ENCODE measurements at places on chromosomes 3 and 15. TPM values are rescaled to one million over a fixed set of nuclear protein-coding genes. Genes with fewer than 3 reads are reported as not detected.

TIMP4 gene
- 0.42 TPM for total RNA-seq

DNA sequence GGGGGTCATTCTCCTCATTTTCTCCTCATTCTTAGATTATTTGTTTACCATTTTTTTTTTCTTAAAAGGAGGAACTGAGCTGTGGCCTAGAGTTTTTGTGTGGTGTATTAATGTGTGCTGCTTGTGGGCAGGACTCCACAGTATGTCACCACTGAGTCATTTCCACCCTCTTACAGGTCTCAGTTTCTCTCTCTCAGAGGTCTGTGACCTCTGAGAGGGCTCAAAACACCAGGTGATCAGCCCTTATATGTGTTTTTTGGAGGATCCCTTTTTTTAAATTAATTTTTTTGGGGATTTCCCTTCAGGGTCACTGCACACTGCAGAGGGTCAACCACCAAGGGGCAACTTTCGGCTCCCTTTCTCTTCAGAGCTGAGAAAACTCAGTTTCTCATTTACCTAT lies 166.4 kb downstream of the SUCNR1 start:
- no peak for DNase-seq

- DNase-seq: peak; percentile 22
Observed at GRCh38 chr3:148970271-148970670, 21.1 kb upstream of the GYG1 start.

NME9 gene
- total RNA-seq: not detected

DNA sequence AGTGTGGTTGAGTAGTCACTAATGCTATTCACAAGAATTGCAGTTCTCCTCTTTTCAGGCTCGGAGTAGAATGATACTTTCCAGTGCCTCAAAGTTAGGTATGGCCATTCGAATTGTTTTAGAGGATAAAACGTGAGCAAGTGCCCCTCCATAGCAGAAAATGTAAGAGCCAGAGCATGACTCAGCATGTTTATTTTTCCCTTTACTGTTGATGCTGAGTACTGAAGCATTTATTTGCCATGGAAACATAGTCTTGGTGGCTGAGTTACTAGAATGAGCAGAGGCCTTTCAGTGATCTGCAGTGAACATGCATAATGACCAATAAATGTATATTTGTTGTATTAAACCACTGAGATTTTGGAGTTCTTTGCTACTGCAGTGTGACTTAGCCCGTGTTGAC lies 540.6 kb downstream of the NLGN1 start:
- DNase-seq: peak; percentile 28

DNA sequence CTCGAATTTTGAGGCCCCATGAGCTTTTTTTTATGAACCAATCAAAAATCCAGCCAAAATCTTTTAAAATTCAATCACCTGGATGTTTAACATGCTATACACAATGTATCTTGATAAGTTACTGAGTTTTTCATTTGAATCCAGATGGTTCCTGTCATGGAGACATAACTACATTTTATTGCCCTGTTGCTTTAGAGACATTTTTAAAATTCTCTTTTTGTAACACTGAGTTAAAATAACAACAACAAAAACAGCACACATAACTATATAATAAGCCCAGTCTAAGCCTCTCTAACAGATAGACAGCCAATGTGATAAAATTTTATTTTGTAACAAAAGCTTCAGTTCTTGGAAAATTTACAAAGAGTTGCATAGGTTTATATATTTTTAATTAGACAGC lies 1.8 kb downstream of the PROK2 start:
- DNase-seq: no peak

DNA sequence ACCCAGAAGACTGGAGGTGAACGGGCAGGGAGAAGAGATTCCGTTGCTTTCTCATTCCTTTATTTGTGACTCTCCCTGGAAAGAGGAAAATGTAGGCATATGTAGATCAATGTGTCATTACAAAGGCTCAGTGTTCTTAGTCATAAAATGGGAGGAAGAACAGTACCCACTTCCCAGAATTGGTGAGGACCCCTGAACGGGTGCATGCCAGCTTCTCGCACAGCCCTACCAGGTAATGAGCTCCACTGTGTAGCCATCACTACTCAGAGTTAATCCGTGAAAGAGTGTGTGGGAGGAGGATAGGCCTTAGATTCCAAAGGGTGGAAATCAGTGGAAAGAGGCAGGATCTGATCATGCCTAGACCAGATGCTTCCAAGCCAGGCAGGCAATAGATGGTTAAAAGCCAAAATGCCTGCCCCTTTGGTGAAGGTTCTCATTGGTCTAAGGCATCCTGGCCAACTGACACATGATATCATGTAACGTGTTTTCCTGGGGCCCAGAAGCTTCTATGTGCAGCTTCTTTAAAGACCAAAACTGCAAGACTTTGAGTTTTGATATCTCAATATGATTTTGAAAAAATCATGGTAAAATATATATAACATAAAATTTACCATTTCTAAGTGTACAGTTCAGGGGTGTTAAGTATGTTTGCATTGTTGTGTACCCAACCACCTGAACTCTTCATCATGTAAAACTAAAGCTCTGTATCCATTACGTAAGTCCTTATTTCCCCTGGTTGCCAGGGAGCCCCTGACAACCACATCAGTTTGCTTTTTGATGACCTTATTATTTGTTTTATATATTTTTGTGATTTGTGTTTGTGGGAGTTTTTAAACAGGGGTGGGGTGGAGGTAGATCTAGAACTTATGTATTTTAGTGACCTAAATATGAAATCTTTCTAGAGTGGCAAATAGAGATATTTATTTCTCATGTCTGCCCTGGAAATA lies 402.2 kb upstream of the CFAP20DC start:
- no peak for DNase-seq

GRCh38 chr3:149579838-149580542 lies 77.8 kb downstream of the WWTR1 start:
- peak; percentile 76 for DNase-seq

- no peak for DNase-seq
Observed at GRCh38 chr15:27725731-27726130, 373.4 kb downstream of the OCA2 start.

NMB gene
- total RNA-seq: 4.9 TPM

DNA sequence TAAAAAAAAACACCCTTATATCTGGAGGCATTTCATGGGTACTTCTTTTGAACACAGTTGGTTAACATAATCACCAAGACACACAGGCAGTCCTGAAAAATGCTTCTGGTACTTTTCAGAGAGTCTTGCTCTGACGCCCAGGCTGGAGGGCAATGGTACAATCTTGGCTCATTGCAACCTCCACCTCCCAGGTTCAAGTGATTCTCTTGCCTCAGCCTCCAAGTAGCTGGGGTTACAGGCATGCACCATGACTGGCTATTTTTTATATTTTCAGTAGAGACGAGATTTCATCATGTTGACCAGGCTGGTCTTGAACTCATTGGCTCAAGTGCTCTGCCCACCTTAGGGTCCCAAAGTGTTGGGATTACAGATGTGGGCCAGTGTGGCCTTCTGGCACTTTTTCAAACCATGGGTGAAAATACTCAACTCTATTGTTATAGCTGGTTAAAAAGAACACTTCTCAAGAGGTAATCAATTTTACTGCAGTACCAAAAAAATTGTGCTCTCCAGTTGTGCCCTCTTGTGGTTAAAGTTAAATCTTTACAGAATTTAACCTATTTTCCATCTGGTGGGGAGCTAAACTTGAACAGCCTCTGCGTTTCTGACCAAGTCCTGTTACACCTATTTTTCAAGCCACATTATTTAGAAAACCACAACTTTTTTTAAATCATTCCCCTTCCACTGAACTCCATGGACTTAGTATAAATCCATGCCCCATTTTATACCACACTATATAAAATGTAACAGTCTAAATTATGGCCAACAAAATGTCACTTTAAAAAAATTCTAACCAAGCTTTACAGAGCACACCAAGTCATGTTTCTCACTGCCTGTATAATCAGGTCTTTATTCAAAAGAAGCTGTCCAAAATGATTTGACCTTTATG lies 1.2 kb upstream of the SNAPC5 start:
- DNase-seq: no peak

- DNase-seq: no peak
Observed at GRCh38 chr3:126414961-126415660, 20.4 kb downstream of the CFAP100 start.

ROPN1 gene
- total RNA-seq: not detected

DNA sequence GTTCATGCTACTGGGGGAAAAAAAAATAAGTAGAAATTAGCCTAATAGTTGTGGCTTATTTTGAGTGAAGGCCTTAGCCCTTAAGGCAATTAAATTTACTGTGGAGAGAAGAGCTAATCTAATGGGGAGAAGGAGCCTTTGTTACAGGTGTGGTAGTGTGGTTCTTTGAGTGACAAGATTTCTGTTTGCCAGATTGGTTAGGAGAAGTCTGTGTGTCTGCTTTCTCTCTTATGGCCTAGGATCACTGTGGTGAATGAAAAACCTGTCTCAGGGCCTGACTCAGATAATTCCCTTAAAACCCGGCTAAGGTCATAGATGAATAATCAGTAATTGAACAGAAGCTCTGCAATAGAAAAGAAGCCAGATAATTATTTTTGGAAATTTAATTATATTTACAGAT lies 27.0 kb downstream of the OPA1 start:
- peak; percentile 12 for DNase-seq

GRCh38 chr15:82828075-82828474 lies 18.6 kb downstream of the WHAMM start:
- no peak for DNase-seq

SUSD5 gene
- total RNA-seq: 10.1 TPM

- no peak for DNase-seq
Observed at GRCh38 chr15:56820333-56820732, 87.0 kb upstream of the ZNF280D start.

DNA sequence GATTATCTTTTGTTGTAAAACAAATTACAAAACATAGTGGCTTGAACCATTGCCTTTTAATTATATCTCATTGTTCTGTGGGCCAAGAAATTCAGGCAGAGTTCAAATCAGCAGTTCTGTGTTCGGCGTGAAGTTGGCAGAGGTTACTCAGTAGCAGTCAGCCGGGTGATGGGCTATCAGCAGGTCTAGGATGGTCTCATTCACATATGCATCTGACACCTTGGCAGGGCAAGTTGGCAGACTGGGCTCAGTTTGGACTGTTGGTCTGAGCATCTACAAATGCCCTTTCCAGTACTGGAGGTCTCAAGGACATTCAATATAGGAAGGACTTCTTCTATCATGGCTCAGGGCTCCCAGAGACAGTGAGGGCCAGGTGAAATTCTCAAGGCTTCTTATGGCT lies 51.2 kb upstream of the ITGA11 start:
- DNase-seq: no peak

DPPA2 gene
- not detected for total RNA-seq

STT3B gene
- total RNA-seq: 154 TPM

GRCh38 chr3:57141719-57142410 lies 23.3 kb downstream of the IL17RD start:
- no peak for DNase-seq

DNA sequence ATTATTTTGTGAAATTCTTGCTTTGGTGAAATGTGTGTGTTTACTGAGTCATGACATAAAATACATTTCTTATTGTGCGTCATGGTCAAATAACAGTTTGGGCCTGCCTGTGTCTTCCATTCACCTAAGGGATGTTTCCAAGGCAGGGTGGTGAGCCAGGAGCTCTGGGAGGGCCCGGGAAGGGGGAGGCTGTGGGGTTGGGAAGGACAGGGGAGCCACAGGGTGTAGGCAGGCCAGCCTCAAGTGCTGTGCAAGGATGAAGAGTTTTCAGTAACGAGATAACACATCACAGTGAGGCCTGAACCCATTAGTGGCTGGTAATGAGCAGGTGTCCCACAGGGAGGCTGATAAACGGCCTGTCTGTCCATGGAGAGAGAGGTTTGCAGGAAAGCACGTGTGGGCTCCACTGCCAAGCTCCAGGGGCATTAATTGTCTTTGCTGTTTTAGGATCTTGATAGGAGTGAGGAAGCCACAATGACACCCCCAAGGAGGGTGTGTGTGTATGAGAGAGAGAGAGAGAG lies 35.6 kb upstream of the SEC13 start:
- no peak for DNase-seq

- no peak for DNase-seq
Observed at GRCh38 chr3:57004229-57004628, 56.2 kb upstream of the SPATA12 start.

DNA sequence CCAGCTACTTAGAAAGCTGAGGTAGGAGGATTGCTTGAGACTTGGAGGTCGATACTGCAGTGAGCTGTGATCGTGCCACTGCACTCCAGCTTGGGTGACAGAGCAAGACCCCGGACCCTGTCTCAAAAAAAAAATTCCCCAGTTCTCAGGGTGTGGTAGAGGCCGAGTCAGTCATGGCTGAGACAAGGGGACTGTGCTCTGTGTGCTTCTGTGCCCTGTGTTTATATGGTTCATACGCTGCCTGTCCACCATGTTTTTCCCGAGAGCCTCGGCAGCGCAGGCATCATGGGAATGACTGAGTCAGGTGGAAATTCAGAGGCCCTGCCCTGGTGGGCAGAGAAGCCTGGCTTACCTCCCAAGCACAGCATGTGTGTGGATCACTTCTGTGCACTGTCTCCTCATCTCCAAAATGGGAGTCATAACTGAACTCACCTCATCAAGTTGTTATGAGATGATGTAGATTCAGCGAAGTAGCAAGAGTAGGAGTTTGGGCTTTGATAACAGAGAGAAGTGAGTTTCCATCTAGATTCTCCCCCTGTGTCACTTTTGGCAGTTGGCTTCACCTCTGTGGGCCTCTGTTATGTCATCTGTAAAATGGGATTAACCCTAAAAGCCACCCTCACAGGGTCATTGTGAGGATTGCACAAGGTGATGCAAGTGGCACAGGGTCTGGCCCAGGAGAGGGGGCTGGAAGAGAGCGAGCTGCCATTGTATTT lies 56.9 kb downstream of the FLNB start:
- no peak for DNase-seq

DNA sequence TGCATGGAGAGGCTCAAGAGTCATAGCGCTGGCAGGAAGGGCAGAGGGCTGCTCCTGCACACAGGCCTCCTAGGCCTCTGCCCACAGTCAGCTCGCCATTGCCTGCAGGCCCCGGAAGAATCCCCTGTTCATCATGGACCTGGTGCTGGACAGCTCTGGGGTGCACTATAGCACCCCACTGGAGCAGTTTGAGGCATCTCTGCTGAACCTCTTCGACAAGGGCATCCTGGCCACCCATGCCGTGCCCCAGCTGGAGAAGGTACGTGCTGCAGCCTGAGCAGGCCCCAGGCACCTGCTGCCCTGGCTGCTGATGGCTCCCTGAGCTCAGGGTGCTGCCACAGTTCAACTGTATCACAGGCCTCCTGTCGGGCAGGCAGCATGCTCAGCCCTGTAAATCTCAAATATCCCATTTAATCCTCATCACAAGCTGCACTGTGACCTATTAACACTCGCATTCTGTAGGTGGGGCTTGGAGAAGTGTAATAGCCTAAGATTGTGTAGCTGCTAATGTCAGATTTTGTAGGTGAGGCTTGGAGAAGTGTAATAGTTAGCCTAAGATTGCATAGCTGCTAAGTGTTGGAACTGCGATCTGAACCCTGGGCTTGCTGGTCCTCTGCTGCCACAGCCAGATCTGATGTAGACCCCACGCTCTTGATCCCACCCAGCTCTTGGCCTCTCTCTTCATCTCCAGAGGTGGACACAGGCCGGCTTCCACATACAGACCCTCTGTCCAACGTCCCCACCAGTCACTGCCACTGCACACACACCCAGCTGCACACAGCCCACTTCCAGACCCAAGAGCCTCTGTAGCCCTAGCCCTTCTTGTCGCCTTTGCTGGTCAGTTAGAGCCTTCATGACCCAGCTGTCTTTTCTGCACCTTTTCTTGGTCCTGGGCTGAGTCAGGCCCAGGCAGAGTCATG lies 31.9 kb downstream of the DNAH1 start:
- no peak for DNase-seq
